ENCODE measurements at places on chromosomes 5 and 9.

DNA sequence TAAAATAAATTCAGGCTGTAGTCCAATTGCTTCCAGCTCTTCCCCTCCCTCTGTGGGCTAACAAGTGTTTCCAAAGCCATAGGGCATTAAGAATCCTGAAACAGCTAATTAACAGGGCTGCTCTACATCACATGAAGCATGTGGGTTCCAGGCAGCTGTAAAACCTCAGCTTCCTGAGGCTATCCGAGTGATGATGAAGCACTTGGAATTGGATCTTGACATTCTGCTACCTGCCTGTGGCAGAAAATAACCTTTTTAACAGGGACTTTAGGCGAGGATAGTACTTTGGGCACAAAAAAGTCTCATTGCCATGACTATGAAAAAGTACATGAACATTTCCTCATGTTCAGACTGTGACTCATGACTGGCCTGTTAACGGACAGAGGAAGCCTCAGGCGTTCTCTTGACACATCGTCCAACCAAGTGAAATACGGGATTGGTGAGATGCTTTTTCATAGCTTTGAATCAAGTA, 107.2 kb downstream of the PDE4D start:
- no peak for DNase-seq

DNA sequence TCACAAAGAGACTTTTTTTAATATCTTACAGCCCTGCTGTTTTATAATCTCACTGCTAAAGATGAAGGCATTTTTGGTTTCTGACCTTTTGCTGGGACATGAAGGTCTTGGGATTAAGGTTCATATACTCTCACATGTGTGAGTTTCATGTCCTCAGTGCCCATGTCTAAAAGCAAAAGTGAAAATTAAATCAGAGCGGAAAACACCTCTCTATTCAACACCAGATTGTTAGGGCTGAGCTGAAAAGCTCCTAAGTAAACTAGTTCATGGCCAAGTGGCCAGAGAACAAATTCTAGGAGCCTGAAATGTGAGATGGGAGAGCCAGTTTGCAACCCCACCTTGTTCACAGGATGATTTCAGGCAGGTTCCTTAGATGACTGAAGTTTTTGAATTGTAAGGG, 110.9 kb downstream of the GRIA1 start:
- no peak for DNase-seq

DNA sequence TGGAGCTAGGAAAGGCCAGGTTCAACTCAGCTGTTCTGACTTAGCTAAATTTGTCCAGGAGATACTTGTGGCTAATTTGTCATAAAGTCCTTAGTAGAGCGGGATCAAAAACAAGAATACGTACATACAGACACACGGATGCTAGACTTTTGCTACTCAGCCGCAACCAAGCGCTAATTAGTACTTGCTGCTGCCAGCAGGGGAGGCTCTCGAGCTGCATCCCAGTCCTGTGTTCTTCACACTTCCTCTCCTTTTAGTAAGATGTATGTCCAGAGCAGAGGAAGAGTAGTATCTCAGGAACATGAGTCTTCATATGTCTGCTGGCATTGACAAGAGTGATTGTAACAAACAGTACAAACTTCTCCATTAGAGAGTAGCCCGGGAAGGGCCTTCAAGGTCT, 58.3 kb downstream of the CYFIP2 start:
- DNase-seq: no peak

GRCh38 chr9:86821006-86821845, 126.1 kb downstream of the GAS1 start:
- DNase-seq: no peak

DNA sequence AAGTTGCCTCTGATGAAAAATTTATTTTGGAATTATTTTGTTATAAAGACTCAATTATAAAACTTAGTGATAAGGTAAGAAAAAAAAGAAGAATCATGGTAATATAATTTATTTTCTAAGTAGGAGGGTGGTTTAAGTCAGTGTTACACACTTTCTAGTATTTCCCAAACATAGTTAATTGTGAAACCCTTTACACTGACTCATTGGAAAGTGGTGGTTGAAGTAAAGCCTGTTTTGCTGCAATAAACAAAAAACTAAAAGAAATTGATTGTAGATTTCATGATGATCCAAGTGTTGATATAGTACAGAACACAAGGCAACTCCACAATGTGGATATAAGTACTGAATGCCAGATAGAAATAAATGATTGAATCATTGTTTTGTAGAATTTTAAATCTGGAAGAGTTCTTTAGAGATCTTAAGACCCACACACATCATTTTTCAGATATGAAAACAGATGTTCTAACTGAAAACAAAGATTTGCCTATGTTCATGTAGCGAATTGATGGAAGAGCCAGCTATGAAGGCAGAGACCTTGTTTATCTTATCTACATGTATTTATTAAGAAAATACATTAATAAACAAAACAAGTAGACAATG, 539.8 kb downstream of the PRELID2 start:
- no peak for DNase-seq

GRCh38 chr9:129685220-129685932, 19.9 kb downstream of the PRRX2 start:
- no peak for DNase-seq

DNA sequence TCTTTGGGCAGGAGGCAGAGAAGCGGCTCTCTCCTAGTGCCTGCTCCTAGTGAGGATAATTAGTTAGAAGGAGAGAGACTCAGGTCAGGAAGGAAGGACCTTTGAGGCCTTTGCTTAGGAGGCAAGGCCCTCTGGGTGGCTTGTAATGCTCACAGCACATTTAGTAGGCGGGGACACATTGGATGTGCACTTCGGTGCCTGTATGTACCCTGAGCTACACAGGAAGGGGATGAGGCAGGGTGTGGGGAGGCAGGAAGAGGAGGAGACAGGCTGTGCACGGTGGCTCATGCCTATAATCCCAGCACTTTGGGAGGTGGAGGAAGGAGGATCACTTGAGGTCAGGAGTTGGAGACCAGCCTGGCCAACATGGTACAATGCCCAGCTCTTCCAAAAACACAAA, 7.2 kb upstream of the LCN2 start:
- no peak for DNase-seq

GRCh38 chr9:20496328-20496727, 126.0 kb downstream of the MLLT3 start:
- DNase-seq: no peak

DNA sequence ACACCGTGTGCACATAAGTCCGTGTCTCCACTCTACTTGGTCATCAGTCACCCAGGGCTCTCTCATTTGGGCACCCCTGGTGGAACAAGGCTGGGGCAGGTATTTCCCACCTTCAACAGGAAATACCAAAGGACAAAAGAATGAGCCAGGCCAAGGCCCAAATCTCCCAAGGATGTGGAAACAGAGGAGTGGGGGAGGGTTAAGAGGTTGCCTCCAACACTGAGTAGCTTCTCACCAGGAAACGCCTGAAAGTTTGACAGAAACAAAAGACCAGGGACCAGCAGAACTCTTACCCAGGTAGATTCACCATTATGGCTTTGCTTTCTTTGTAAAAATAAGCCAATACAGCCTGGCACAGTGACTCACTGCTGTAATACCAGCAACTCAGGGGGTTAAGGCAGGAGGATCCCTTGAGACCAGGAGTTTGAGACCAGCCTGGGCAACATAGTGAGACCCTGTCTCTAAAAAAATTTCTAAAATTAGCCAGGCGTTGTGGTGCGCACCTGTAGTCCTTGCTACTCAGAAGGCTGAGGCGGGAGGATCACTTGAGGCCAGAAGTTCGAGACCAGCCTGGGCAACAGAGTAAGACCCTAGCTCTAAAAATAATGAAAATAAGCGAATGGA, 12.7 kb downstream of the SLC1A3 start:
- no peak for DNase-seq

DNA sequence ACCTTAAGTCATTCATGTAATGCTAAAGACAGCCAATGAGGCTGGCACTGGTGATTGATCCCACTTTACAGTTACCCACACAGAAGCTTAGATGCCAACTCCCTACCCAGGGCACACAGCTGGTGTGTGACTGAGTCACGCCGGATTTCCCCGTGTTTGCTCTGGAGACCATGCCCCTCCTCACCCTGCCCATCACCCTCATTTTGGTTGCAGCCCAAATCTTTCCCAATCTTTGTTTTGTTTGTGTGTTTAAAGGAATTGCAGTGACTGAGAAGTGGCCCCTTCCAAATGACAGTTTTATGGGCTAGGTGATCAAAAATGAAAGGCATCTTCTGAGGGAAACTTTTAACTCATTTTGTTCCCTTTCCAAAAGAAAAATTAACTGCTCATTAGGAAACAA, 10.9 kb downstream of the FBXL7 start:
- no peak for DNase-seq

- DNase-seq: no peak
Measured at GRCh38 chr9:8558176-8558575, 758.6 kb upstream of the DMAC1 start.

DNA sequence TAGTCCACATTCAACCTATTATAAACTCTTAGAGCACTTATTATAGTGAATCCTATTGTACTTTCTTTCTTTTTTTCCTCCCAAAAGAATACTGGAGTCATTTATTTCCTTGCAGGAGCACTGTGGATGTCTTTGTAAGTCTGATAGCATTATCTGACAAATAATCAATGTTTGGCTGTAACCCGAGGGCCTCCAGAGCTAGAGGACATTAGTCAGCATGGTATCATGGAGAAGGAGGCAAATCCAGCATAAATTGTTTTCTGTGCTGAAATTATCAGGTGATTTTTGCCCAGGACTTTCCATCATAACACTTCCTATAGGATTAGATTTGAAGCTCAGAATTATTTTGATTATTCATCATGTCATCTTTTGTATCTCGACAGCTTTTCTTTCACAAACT, 551.0 kb downstream of the ZNF608 start:
- no peak for DNase-seq

DNA sequence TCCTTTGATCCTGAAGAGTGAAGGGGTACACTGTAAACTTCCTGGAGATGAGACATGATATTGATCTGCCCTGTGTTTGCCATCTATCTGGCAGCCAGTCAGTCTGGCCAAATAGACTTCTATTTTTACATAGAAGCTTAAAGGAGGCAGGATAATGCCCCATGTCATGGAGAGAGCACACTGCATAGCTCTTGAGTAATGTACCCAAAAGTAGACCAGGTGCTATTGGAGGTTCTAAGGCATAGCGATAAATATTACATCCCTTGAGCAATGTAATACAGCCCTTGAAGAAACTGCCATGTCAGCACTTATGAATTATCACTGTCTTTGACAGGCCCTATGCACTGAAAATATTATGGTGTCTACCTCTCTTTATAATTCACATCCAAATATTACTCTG, 131.8 kb downstream of the GHR start:
- DNase-seq: no peak

DNA sequence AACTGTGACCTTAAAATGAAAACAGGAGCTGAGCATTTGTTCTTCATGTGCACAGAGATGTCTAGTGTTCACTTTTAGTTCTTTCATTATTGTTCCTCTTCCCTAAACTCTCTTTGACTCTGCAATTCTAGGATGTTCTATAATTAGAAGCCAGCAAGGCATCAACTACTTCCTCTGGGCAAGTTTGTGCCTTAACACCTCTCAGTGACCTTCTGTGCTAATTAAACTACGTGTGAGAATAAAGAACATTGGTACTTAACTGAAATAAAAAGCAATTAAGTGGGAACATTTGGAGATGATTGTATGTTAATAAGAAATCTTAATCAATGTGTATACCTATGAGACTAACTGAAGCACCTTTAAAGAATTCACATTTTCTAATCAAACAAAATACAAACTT, 242.8 kb downstream of the RASEF start:
- DNase-seq: no peak

DNA sequence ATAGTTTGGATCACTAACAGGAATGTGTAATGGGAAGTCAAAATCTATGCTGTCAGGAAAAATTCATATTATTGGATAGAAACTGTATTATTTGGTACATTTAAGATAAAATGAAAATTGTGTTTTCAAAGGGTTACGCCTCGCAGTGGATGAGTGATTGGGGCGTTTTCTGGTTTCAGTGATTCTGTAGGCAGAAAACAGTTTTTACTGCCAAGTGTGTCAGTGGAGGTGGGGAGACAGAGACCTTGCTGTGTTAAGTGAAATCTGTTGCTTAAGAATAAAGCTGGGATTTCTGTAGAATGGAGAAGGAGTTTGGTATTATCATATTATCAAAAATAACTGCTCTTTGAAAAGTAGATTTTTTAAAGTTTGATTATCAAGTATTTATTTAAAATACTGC, 69.7 kb downstream of the GHR start:
- no peak for DNase-seq

DNA sequence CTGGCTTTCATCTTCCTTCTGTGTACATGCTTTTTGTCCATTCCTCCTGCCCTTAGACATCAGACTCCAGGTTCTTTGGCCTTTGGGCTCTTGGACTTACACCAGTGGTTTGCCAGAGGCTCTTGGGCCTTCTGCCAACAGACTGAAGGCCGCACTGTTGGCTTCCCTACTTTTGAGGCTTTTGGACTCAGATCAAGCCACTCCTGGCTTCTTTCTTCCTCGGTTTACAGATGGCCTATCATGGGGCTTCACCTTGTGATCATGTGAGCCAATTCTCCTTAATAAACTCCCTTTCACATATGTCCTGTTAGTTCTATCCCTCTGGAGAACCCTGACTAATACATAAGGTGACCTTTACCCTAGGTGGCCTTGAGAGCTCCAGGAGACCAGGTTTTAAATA, 189.1 kb upstream of the CCNG1 start:
- no peak for DNase-seq

- DNase-seq: no peak
Measured at GRCh38 chr5:127295454-127295853, 4.9 kb downstream of the MEGF10 start.

DNA sequence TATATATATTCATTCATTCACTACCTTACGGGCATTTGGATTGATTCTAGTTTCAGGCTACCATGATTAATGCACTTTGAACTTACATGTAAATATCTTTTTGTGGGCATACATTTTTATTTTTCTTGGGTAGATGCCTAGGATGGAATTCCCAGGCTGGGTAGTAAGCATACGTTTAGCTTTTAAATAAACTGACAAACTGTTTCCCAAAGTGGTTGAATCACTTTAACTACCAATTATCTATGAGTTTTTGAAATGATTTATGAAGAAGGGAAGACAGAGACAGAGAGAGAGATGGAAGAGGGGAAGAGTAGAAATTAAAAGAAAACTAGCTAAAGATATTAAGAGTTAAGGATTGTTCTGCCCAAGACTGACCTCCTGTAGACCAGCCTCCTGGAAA, 612.6 kb downstream of the PSAT1 start:
- DNase-seq: no peak

- no peak for DNase-seq
Measured at GRCh38 chr9:75152416-75152815, 64.1 kb downstream of the OSTF1 start.
